ENCODE measurements at places on chromosomes 1 and 21.

DNA sequence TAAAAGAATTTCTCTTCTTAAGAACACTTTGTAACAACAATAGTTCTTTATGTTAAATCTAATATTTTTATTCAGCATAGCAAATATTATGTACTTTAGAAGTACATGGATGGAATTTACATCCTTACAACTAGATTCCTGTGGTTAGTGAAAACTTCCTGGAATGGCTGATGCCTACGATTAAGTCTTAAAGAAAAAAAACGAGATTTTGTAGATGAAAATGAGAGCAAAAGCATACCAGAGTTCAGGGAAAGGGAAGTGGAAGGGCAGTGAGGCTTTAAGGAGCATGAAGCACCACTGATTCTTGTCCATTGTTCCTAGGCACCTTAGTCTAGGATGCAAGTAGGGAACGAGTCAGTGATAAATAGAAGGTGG, 26.7 kb downstream of the CFH start:
- DNase-seq: no peak
- H3K27ac ChIP-seq: no peak overlapping the region
- no peaks in the 10 kb centered on the region for H3K4me1 ChIP-seq
- no peaks in the 10 kb centered on the region for H3K27me3 ChIP-seq
- H3K4me3 ChIP-seq: no peak overlapping the region

GRCh38 chr1:234775477-234776246, 165.7 kb upstream of the IRF2BP2 start:
- peaks cover 19% of the 10 kb centered on the region for H3K36me3 ChIP-seq
- peaks cover 29% of the 10 kb centered on the region for H3K4me1 ChIP-seq
- no peak for DNase-seq
- H3K27me3 ChIP-seq: no peaks in the 10 kb centered on the region
- H3K27ac ChIP-seq: no peak overlapping the region
- H3K4me3 ChIP-seq: no peak overlapping the region

- peak; percentile 85 for DNase-seq
- H3K27ac ChIP-seq: peak overlapping the region; percentile 100
- no peaks in the 10 kb centered on the region for H3K27me3 ChIP-seq
- peak overlapping the region; percentile 98 for H3K4me3 ChIP-seq
- H3K4me1 ChIP-seq: peaks cover 37% of the 10 kb centered on the region
Observed at GRCh38 chr21:34887725-34888568, 161.2 kb downstream of the RUNX1 start.

GRCh38 chr1:165152727-165153126, 203.8 kb downstream of the LMX1A start:
- DNase-seq: no peak
- no peak overlapping the region for H3K4me3 ChIP-seq
- no peaks in the 10 kb centered on the region for H3K27me3 ChIP-seq
- no peaks in the 10 kb centered on the region for H3K4me1 ChIP-seq
- no peaks in the 10 kb centered on the region for H3K36me3 ChIP-seq
- H3K27ac ChIP-seq: no peak overlapping the region

DNA sequence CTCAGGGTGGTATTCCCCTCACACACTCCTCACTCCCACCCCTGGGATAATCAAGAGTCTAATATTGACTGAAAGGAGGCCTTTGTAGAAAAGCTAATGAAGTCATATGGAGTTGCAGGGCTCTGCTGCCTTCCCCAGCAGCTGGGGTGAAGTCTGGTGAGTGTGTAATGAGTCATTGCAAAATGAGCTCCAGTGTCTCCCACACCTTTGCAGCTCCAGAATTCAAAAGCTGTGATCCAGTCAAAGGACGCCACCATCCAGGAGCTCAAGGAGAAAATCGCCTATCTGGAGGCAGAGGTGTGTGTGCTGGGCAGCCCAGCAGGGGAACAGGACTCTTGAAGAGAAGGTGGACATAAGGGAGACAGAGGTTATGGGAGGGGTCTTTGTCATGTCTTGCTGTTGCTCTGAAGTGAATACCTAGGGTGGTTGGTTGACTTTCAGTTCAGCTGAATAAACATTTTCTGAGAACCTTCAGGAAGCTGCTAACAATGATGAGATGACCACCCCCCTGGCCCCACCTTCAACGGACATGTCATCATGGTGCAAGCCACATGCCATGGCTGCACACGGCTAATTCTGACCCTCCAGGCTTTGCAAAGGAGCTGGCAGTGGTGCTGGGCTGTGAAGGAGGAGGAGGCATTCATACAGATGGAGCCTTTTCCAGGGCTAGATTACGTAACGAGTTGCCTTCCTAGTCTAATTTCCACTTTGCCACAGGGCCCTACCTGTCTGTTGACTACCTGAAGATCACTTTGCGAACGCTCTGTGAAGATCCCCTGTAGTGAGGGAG, 32.2 kb upstream of the SNX27 start:
- H3K27me3 ChIP-seq: no peaks in the 10 kb centered on the region
- no peak overlapping the region for H3K4me3 ChIP-seq
- H3K27ac ChIP-seq: no peak overlapping the region
- no peak for DNase-seq
- no peaks in the 10 kb centered on the region for H3K36me3 ChIP-seq

DNA sequence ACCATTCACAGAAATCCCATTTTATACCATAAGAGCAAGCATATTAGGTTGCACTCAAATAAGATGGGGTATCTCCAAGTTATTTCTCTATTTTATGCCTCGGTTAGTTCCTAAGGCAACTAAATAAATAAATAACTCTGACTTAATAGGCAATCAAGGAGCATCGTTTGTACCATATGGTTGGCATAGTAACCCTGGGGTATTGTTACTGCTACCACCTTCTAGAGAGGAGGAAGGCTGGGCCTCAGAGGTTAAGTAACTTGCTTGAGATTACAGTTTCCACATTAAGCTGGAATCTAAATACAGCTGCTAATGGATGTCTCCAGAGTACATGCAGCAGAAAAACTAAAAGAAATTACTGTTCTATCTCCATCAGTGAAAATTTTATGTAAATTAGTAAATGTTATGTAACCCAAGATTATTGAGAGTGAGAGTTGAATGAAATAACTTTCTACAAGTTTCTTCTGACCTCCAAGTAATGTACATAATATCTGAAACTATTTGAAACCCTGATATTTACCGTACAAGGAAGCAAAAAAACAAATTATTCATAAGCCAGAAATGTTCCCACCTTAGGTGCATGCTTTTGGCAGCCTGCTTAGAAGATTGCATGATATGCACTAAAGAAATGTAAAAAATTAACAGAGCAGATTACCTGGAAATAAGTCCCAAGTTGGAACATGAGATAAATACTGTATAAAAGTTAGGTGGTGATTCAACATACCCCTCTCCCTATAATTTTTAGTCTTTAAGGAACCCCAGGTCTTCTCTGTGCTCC, 127.0 kb downstream of the CRB1 start:
- no peak overlapping the region for H3K27ac ChIP-seq
- H3K36me3 ChIP-seq: no peaks in the 10 kb centered on the region
- H3K27me3 ChIP-seq: peaks cover 15% of the 10 kb centered on the region

- no peaks in the 10 kb centered on the region for H3K36me3 ChIP-seq
- H3K4me3 ChIP-seq: no peak overlapping the region
- peaks cover 4% of the 10 kb centered on the region for H3K27me3 ChIP-seq
- DNase-seq: no peak
Observed at GRCh38 chr1:225474439-225474985, 46.7 kb upstream of the LBR start.

DNA sequence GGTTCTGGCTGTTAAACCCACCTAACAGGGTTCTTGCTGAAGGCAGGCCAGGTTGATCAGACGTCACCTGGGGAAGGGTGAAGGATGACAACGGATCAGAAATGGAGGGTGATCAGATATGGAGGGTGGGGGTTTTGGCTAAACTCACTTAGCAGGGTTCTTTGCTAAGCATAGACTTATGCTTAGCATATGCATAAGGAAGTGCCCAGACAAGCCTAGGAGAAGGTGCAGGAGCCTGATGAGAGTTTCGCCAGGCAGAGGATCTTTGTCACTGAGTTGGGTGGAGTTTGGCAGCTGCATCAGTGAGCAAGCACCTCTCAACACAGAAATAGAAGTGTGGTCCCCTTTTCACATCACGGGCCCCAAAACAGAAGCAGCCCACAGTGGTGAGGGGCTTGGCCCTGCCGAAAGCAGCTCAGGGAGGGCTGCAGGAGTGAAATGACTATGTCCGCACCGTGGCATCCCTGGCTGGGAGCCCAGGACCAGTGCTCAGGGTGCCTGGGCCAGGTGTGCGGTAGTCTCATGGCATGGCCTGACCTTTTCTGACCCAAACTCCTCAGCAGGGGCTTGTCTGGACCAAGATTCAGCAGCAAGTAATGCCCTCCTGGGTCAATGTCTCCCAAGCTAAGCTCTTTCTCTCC, 101.6 kb downstream of the AJAP1 start:
- H3K27me3 ChIP-seq: no peaks in the 10 kb centered on the region
- no peak overlapping the region for H3K4me3 ChIP-seq
- no peak for DNase-seq
- H3K4me1 ChIP-seq: no peaks in the 10 kb centered on the region
- no peak overlapping the region for H3K27ac ChIP-seq

DNA sequence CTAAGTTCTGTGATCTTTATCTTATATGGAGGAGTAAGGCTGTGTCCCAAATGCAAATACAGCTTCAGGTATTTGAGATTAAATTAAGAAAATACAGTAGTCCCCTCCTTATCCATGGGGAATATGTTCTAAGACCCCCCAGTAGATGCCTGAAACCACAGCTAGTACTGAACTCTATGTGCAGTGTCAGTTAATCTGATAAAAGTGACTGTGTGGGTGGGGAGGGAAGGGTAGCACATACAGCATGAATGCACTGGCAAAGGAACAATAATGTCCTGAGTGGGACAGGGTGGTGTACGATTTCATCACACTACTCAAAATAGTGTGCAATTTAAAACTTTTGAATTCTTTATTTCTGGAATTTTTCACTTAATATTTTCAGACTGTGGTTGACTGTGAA, 83.1 kb downstream of the HS2ST1 start:
- DNase-seq: no peak
- H3K27ac ChIP-seq: no peak overlapping the region
- H3K4me3 ChIP-seq: no peak overlapping the region
- no peaks in the 10 kb centered on the region for H3K27me3 ChIP-seq
- peaks cover under 1% of the 10 kb centered on the region for H3K36me3 ChIP-seq
- H3K4me1 ChIP-seq: peaks cover 39% of the 10 kb centered on the region

- no peak for DNase-seq
- no peak overlapping the region for H3K4me3 ChIP-seq
- H3K4me1 ChIP-seq: no peaks in the 10 kb centered on the region
- H3K27ac ChIP-seq: no peak overlapping the region
- H3K27me3 ChIP-seq: no peaks in the 10 kb centered on the region
Observed at GRCh38 chr21:14886001-14886400, 178.8 kb downstream of the NRIP1 start.

DNA sequence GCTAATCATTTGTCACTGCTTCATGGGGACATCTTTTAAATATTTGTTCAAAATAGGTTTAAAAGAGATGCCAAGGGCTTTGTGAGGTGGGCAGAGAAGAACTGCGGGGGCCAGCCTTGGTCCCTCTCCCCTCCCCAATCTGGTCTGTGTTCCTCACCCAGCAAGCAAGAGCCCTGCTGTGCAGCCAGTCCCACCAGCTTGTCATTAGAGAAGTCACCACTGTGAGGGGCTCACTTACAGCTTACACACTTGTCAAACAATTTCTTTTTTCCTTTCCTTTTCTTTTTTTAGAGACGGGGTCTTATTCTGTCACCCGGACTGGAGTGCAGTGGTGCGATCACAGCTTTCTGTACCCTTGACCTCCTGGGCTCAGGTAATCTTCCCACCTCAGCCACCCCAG, 10.4 kb upstream of the CDK18 start:
- no peak for DNase-seq
- H3K27me3 ChIP-seq: peaks cover 32% of the 10 kb centered on the region

GRCh38 chr1:47478090-47478489, 40.2 kb downstream of the FOXD2 start:
- H3K4me1 ChIP-seq: no peaks in the 10 kb centered on the region
- no peaks in the 10 kb centered on the region for H3K36me3 ChIP-seq
- no peak for DNase-seq
- no peak overlapping the region for H3K4me3 ChIP-seq

- H3K27ac ChIP-seq: no peak overlapping the region
- H3K4me3 ChIP-seq: no peak overlapping the region
- DNase-seq: no peak
- H3K4me1 ChIP-seq: no peaks in the 10 kb centered on the region
- H3K27me3 ChIP-seq: no peaks in the 10 kb centered on the region
Observed at GRCh38 chr1:207364614-207365013, 43.1 kb downstream of the CD55 start.

GRCh38 chr1:223189903-223190724, 47.1 kb upstream of the TLR5 start:
- no peak overlapping the region for H3K4me3 ChIP-seq
- peak; percentile 45 for DNase-seq
- H3K36me3 ChIP-seq: no peaks in the 10 kb centered on the region
- peaks cover 30% of the 10 kb centered on the region for H3K27me3 ChIP-seq

GRCh38 chr21:42524341-42525028, 10.8 kb downstream of the SLC37A1 start:
- H3K36me3 ChIP-seq: peaks cover 67% of the 10 kb centered on the region
- no peak for DNase-seq
- H3K27me3 ChIP-seq: no peaks in the 10 kb centered on the region
- no peak overlapping the region for H3K27ac ChIP-seq
- H3K4me1 ChIP-seq: peaks cover 39% of the 10 kb centered on the region
- no peak overlapping the region for H3K4me3 ChIP-seq

DNA sequence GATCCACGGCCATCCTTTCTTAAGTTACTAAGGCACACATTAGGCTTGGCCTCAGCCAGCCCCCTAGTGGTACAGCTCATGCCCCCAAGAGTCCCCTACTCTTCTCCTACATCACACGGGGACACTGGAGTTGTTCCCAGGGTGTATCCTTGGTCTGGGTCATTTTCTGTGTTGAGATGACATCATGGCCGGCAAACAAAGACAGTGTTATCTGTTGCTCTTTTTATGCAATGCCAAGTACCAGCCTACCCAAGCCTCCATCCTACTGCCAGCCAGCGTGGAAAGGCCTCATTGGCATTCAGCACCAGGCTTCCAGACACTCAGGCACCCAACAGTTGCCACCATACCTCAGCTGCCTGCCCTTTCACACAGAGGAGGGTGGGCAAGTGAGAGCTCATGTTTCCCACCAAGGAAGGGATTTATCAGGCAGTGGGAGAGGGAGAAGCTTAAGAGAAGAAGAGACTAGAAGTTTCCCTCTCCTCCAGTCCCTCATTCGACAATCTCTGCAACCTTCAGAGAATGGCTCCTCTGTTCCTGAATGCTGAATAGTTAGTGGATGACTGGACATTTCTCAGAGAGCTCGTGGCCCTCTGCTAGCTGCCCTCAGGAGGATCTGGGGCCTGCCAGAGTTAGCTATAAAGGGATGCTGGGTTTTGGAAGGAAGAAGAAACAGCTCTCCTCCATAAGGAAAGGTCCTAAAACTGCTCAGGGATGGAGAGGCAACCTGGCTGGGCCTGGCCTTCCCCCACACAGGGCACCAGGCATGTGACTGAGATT, 17.7 kb downstream of the CBR1 start:
- no peak overlapping the region for H3K27ac ChIP-seq
- no peak for DNase-seq
- no peaks in the 10 kb centered on the region for H3K27me3 ChIP-seq

GRCh38 chr1:202587859-202588485, 122.3 kb downstream of the SYT2 start:
- no peak overlapping the region for H3K4me3 ChIP-seq
- DNase-seq: no peak
- H3K4me1 ChIP-seq: peaks cover 3% of the 10 kb centered on the region
- H3K36me3 ChIP-seq: no peaks in the 10 kb centered on the region
- no peak overlapping the region for H3K27ac ChIP-seq

GRCh38 chr1:153921803-153922075, 1.0 kb downstream of the GATAD2B start:
- H3K27ac ChIP-seq: peak overlapping the region; percentile 93
- H3K27me3 ChIP-seq: no peaks in the 10 kb centered on the region
- H3K4me3 ChIP-seq: peak overlapping the region; percentile 91
- H3K36me3 ChIP-seq: peaks cover 24% of the 10 kb centered on the region
- H3K4me1 ChIP-seq: peaks cover 34% of the 10 kb centered on the region
- no peak for DNase-seq
